ENCODE measurements at places on chromosomes 2 and 18.

DNA sequence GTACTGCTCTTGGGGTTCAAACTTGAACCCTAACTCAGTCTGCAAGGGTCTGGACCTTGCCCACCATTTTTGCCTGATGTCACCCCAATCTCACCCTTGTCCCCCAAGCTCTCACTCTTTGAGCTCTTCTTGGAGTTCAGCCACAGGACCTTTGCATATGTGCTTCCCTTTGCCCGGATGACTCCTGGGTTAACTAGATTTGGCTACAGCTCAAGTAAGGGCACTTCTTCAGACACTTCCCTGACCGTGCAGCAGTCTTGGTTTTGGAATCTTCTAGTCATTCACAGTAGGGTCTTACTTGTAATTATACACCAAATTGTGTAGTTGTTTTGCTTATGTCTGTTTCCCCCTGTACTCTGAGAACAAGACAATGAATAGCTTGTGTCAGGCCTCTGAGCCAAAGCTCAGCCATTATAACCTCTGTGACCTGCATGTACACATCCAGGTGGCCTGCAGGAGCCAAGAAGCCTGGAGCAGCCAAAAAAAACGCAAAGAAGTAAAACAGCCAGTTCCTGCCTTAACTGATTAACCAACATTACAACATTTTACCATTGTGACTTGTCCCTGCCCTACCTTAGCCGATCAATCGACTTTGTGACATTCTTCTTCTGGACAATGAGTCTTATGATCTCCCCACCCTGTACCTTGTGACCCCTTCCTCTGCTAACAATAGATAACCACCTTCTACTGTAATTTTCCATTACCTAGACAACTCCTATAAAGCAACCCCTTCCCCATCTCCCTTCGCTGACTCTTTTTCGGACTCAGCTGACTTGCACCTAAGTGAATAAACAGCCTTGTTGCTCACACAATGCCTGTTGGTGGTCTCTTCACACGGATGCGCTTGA, 1.0 kb upstream of the MOGAT1 start:
- no peak for DNase-seq

- no peak for DNase-seq
Observed at GRCh38 chr2:170170281-170171040, 7.5 kb upstream of the MYO3B start.

DNA sequence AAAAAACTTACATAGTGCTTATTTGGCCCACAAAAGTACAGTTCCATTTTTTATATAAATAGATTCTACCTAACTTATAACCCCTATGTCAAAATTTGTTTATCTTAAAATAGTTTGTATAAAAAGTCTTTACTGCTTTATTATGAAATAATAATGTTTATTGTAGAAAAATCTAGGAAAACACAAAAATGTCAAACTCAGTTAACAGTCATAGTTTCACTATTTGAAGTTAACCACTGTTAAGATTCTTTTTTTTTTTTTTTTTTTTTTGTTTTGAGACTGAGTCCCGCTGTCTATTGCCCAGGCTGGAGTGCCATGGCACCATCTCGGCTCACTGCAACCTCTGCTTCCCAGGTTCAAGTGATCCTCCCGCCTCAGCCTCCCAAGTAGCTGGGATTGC, 26.5 kb upstream of the ABI2 start:
- DNase-seq: no peak

DNA sequence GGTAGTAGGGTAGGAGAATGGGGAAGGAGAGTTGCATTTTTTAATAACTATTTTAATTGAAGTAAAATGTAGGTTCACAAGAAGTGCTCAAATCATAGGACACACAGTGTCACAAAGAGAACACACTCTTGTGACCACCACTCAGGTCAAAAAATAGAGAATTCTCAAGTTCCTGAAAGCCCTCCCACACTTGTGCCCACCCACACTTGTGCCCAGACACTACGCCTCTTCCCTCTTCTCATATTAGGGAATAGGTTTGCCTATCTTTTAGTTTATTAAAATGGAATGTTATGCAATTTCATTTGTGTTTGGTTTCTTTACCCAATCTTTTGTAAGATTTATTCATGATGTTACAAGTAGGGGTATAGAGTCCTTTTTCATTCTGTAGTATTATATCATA, 67.2 kb downstream of the UGGT1 start:
- DNase-seq: no peak

DNA sequence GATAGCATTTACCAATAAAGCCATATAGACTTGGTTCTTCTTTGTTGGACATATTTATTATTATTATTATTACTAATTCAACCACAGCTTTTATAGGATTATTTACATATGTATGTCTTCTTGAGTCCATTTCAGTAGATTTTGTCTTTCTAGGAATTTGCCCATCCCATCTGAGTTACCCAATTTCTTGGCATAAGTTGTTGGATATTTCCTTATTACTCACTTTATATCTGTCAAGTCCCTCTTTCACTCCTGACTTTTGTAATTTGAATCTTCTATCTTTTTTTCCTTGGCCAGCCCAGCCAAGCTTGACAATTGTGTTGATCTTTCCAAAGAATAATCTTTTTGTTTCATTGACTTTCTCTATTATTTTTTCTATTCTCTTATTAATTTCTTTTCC, 543.7 kb downstream of the SUCLG1 start:
- no peak for DNase-seq

DNA sequence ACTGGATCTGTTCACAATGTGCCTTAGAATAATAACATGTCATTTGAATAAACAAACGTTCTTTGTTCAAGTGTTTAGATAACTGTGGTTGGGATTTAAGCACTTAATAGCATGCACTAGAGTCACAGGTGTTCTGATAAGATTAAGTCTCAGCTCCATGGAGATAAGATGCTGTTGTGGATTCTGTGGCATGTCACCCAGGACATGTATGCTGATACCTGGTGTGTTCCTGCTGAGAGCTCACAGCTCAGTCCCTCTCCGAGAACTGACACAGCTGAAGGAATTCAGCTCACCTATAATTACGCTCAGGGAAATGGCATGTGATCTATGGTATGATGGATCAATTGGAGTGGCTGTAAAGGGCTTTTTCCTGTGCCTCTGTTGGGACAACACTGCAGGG, 75.4 kb upstream of the ST6GAL2 start:
- DNase-seq: no peak

GRCh38 chr18:46458472-46458871, 198.5 kb downstream of the LOXHD1 start:
- DNase-seq: no peak

DNA sequence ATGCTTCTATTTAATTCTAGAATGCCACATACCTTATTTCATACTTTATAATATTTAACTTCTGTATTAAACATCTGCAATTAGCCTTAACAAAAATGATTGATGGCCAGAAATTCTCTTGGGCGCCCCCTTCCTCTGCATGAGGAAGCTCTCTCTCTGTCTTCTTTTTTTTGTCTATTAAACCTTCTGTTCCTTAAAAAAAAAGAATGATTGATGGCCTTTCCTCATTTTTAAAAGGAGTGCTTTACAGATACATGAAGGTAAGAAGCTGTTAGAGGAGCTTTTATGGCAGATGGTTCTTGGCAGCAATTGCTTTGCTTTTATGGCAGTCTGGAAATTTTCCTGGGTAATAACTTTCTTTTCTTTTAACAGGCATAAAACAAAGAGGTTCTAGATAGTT, 526.9 kb downstream of the SLC4A3 start:
- DNase-seq: no peak

DNA sequence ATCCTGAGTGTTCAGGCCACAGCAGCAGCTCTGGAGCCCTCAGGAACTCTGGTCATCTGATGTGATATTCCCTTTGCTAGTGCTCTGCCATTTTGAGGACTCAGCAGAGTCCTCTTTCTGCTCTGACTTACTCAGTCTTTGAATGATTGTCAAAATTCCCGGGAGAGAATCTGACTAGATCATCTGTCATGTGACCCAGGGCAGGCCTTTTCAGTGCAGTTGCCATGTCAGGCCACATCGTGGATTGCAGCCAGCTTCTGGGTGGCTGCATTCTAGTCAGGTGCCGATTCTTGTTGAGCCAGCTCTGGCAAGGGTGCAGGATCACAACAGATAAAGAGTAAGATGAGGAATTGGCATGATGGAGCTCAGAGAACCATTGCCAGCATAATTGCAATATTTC, 795.6 kb downstream of the CPS1 start:
- no peak for DNase-seq

DNA sequence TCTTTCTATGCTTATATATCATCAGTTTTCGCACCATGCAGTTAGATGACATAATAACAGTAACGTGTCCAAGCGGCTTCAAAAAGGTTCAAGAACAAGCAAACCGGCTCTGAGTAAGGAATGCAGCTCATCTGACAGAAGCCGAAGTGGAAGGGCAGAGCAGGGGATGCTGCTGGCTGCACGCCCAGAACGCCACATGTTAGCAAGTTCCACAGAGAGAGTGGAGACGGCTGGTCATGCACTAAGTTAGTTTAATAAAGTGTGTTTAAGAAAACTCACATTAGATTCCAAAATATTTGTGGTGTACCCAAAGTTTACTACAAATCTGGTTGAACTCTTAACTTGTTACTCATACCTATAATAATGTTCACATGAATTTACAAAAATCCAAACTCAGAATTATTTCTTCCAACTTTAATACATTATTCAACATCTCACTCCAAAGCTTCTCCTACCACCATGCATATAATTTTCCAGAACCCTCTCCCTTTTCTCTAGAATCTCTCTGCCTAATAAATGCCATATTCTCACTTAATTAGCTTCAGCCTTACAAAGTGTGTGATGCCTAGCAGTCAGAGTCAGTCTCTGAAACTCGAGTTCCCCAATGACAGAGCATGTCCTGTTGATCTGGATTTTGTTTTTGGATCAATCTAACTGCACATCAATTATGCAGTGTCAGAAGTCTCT, 170.0 kb downstream of the DNAH7 start:
- no peak for DNase-seq

GRCh38 chr2:239762106-239762505, 263.0 kb downstream of the NDUFA10 start:
- no peak for DNase-seq

DNA sequence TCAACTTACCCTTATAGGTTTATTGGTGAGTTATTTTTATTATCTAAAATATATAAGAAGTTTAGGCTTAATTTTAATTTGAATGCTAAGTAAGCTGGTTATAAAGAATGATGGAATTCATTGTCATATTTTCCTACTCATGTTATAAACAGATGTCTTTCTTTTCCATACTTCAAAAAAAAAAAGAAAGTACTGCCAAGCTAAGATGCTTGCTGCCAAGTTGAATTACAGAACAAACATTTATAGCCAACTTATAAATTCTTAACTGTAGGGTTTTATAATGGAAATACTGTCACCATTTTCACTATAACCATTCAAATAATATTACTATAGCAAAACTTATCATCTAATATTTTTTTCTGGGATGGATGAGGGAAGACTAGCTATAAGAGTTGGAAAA, 676.0 kb downstream of the NRXN1 start:
- DNase-seq: no peak

DNA sequence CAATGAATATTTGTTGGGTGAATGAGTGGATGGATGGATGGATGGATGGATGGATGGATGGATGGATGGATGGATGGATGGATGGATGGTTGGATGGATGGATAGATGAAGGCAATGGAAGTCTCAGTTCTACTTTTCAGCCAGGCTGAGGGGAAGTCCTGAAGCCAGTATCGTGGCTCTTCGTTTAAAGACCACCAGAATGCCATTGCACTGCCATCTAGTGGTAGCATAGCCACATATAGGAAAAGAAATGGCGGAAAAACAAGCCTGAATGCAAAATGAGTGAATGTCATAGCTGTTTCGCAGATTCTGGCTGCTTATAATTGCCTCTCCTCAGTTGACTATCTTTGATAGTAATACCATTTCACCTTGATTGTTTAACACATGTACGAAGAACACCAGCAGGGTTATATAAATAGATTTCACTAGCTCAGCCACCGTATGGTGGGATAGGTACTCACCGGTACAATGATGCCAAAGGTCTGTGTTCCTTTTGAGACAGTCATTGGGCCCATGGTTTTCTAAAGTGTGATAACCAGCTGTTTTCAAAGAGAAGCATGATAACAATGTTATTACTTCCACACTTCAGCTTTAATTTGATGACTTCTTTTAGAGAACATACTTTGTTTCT, 62.3 kb upstream of the GREB1L start:
- peak; percentile 27 for DNase-seq

DNA sequence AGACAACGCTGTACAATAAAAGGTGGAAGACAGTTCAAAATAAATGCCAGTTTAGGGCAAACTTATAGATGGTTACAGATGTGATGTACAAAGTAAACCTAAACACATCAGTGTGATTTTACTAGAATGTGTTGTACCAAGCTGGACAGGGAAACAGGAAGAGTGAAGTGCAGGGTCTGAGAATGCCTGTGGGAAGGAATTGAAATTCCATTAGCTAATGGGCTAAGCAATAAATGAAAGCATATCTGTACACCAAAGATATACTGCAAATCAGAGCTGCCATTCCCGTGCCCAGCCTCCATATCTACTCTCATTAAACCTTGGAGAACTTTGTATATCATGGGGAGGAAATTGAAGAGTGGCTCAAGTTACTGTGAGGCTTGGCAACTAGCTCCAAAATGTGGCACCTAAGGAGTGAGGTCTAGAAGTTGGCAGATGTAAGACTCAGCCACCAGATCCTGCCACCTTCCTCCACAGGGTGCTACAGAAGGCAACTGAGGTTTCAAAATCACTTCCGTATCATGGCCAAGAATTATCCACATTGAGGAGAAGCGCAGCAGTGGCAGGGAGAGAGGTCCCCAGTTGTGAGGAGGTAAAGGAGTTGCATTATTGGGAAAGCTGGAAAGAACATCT, 277.8 kb downstream of the TCF4 start:
- DNase-seq: no peak

DNA sequence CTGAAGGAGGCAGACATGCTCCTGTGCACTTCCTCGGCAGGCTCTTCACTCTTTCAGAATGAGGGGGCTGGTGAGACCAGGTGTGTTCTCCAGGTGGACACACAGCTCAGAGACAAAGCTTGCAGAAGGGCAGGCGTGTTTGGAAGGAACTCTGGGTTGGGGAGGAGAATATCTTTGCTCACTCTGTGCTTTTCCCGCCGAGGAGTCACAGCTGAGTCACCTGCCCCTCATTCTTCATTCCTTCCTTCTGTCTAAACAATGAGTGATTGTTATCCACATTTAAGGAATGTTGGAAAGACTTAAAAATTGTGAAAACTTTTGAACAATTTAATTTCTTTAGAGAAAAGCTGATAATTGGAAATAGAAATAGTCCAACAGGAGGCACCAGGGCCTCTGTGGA, 126.3 kb upstream of the TPO start:
- no peak for DNase-seq

- DNase-seq: no peak
Observed at GRCh38 chr2:236873636-236874035, 212.1 kb upstream of the COPS8 start.

DNA sequence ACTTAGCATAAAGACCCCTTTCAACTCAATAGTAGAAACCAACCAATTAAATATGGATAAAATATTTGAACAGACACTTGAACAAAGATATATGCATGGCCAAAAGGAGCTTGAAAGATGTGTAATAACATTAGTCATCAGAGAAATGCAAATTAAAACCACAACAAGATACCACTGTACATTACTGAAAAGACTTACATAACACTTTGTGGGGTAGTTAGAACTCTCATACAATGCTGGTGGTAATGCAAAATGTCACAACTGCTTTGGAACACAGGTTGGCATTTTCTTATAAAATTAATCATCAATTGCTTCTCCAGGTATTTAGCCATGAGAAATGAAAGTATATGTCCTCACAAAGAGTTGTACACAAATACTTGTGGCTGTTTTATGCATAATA, 60.7 kb downstream of the TTC27 start:
- no peak for DNase-seq

All from frontal cortex (tissue), 4 donors.